Right ventricle myocardium superior (tissue), 1 donor: ENCODE measurements at places on chromosomes 6 and 20. TPM values are rescaled to one million over a fixed set of nuclear protein-coding genes. Genes with fewer than 3 reads are reported as not detected.

Gene PHACTR1
- 114 TPM for total RNA-seq

Gene SLC35D3
- total RNA-seq = not detected

Gene IMPG1
- not detected for total RNA-seq

Gene BIRC7
- 0.22 TPM for total RNA-seq

Gene TMX4
- 123 TPM for total RNA-seq

Gene SSTR4
- not detected for total RNA-seq

Gene TRIM40
- total RNA-seq = not detected

Gene PEX3
- 17.9 TPM for total RNA-seq

Gene GNRH2
- total RNA-seq = not detected

Gene ALDH5A1
- 23.3 TPM for total RNA-seq

Gene RNF144B
- total RNA-seq = 17.1 TPM

Gene LY6G5B
- 2.8 TPM for total RNA-seq

Gene NKX2-2
- total RNA-seq = not detected

Gene CLVS2
- 0.11 TPM for total RNA-seq

Gene CTAGE9
- total RNA-seq = not detected

Gene PPIL6
- total RNA-seq = 5.5 TPM

- DNase-seq = peak; percentile 84
Observed at GRCh38 chr6:30883685-30884520, at the start of gene DDR1. Gene DDR1, plus strand, starts transcription at chr6:30884519. Its CDS starts 4,211 bp downstream, at chr6:30888730.

- DNase-seq = no peak
Observed at GRCh38 chr6:152184917-152185574, 377.6 kb downstream of the ESR1 start.

- DNase-seq = no peak
Observed at GRCh38 chr20:40966516-40967185, 62.0 kb upstream of the TOP1 start.

GRCh38 chr6:17218023-17218748 lies 63.0 kb upstream of the RBM24 start:
- no peak for DNase-seq

- no peak for DNase-seq
Observed at GRCh38 chr20:47929368-47930115, 144.3 kb upstream of the SULF2 start.

GRCh38 chr6:145309842-145310535 lies 425.3 kb downstream of the EPM2A start:
- DNase-seq = no peak

DNA sequence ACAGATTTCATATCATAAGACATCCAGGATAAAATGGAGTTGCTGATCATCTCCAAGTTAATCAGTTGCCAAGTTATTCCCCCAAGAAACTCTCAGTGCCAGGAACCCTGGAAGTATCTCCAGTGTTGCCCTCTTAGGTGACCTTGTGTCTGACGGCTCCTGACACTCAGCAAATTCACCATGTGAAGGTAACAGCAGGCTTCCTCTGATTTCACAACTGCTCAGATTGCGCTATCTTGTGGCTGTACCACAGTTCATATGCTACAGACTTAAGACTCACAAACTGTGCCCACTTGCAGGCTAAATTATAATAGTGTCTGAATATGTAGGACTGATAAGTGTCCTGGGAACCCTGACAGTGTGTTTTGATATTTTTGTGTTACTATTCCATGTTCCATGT lies 186.6 kb upstream of the OPRM1 start:
- no peak for DNase-seq

DNA sequence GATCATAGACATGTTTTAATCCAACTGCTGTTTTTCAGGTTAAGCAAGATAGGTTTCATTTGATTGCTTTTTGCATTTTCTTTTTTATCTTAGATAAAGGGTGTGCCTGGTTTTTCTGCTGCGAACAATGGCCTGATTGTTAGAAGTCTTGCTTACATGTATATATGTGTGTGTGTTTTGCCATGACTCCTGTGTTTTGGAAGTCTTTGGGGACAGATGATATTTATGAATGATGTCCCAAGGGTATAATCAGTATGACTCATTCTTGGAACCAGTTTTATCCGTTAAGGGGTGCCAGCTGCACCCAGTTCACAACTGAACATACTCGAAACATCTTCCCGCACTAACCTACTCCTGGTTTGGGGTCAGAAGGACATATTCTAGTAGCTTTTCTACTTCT lies 230.1 kb upstream of the SUPT3H start:
- DNase-seq = no peak

- DNase-seq = no peak
Observed at GRCh38 chr6:42434237-42434636, 17.5 kb downstream of the TRERF1 start.

- no peak for DNase-seq
Observed at GRCh38 chr6:36040958-36041357, 13.3 kb downstream of the MAPK14 start.

DNA sequence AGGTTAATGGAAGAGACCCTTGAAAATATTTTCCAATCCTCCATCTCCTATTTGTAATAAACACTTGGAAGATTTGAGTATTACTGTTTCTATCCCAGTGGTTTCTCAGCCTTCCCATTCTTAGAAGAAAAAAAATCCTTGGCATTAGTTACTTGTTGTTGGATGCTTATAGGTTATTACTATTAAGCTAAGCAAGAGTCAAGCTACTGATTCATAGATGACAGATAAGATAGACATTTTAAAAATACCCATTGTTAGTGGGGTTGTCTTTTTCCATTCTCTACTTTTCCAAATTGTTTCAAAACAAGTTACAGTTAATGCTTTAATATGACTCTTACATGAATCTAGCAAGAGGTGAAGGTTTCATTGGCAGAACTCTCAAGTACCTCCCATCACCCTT lies 158.5 kb downstream of the HIVEP2 start:
- DNase-seq = no peak

DNA sequence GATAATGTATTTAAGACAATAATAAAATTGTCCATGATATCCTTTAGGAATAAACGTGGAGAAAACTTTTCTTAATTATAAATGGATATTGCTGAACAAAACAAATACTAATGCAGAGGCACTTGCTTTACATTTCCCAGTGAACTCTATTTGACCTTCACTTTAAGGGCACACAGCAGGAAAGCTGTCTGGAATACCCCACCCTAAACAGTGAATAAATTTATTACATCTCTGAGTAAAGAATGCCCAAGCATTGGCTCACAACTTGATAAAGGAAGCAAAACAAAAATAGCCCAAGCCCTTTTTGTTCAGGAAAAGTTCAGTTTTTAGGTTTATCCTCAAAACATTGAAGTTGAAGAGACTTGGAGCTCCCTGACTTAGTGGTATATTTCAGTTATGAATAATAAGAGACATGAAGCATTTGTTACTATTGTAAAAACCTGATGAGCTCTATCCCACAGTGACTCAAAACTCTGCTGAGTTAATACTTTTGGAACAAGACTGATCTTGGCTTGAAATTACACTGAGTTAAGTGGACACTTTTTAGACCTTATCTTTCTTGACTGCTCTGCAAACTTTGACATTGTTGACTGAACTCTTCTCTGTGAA lies 353.9 kb downstream of the BCKDHB start:
- DNase-seq = no peak

DNA sequence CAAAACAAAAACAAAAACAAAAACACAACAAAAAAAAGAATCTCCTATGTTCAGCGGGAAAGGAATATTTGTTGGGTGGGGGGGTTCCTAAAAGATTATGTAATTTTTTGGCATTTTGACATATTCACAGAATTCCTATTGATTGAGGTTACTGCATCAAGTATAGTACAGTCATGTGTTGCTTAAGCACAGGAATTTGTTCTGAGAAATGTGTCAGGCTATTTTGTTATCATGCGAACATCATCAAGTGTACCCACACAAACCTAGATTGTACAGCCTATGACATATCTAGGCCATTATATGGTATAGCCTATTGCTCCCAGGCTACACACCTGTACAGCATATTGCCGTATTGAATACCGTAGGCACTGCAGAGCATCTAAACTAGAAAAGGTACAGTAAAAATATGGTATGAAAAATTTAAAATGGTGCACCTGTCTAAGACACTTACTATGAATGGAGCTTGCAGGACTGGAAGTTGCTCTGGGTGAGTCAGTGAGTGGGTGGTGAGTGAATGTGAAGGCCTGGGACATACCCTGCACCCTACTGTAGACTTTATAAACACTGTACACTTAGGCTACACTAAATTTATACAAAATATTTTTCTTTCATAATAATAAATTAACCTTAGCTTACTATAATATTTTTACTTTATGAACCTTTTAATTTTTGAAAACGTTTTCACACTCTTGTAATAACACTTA lies 110.6 kb downstream of the CDKAL1 start:
- DNase-seq = no peak

DNA sequence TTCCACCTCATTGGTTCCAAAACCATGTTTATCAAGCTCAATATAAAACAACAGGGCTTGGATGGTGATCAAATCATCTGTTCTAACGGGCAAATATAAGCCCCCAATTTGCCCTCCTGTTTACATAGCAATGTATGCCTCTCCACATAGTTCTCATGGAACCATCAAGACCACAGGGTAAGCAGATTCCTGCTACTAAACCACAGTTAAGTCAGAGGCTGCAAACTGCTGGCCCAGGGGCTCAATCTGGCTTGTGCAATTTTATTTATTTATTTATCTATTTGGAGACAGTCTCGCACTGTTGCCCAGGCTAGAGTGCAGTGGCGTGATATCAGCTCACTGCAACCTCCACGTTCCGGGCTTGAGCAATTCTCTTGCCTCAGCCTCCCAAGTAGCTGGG lies 18.9 kb upstream of the MTHFD1L start:
- no peak for DNase-seq

GRCh38 chr6:12504325-12504966 lies 212.1 kb upstream of the PHACTR1 start:
- DNase-seq = no peak

- DNase-seq = peak; percentile 23
Observed at GRCh38 chr20:63015662-63016361, 9.0 kb upstream of the BHLHE23 start.

- DNase-seq = no peak
Observed at GRCh38 chr6:126195625-126196236, 144.2 kb upstream of the CENPW start.

DNA sequence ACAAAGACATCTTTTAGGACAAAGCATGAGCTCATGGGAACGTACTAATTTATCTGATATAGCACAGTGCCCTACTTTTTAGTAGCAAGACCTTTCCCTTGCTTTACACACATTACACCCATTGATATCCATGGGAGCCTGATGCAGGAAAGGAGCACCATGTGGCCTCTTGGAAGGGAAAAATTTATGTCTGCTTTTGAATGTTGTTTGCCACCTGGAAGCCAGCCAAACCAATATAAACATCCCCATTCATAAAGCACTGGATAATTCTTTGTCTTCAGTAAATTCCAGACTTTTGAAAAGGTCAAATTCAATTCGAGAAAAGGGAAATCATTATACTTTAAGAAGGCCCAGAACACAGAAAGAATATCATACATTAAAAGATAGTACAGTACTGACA lies 152.3 kb upstream of the BEND6 start:
- no peak for DNase-seq

- DNase-seq = no peak
Observed at GRCh38 chr6:90637320-90637719, 50.4 kb upstream of the MAP3K7 start.

- DNase-seq = no peak
Observed at GRCh38 chr6:118080547-118080946, 173.5 kb downstream of the SLC35F1 start.

GRCh38 chr20:34232494-34233087 lies 8.6 kb upstream of the ASIP start:
- DNase-seq = no peak

DNA sequence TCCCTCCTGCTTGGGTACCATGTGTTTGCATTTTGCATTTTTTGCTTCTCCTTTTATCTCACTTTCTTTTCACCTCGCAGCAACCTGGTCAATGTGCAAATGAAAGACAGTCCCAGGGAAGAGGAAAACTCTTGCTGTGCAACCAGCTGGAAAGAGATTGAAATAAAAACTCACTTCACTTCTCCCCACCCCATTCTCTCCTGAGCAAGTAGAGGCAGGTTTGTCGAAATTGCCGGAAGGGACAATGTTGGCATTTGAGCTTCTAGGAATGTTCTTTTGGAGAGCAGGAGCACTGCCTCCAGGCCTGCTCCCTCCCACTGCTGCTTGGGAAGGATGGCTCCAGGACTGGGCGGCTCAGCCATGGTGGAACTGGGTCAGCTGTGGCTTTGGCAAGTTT lies 30.6 kb downstream of the KCNG1 start:
- DNase-seq = no peak

DNA sequence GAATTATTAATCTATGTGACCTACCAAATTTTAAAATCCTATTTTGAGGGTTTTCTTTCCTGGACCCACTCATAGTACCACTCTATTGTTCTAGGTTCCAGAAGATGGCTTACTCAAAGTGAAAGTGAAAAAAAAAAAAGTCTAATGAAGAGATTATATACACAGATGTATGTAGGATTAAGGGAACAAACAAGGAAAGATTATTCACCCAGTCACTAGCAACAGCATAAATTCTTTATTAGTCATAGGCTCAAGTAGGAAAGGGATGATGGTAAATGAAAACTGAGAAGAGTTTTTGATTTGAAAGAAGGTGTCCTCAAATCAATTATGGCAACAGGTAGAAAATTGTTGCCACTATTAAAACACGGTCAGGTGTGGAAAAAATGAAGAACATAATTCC lies 923.7 kb downstream of the TBC1D32 start:
- DNase-seq = no peak

DNA sequence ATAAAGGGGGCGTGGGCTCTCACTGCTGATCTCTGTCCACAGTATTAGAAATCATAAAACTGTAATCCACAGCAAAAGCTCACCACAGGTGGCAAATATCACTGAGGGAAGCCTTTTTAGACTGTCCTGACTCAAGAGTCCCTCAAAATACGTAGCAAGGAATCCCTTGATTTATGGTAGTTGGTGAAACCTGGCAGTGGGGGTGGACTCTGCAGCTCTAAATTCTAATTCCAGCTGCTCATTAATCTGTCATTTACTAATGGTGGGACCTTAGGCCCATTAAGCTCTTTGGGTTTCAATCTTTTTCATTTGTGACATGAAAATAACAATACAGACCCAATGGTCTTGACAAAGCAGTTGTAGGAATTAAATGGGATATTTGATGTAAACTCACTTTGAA lies 32.3 kb downstream of the GMDS start:
- DNase-seq = no peak

- DNase-seq = no peak
Observed at GRCh38 chr20:6698723-6699122, 68.8 kb upstream of the BMP2 start.
